ENCODE measurements at places on chromosomes 1 and 21. TPM values are rescaled to one million over a fixed set of nuclear protein-coding genes. Genes with fewer than 3 reads are reported as not detected.

Gene CFAP74
- not detected for total RNA-seq

Gene UBASH3A
- total RNA-seq = 6.4 TPM

Gene AZIN2
- 7.9 TPM for total RNA-seq

GRCh38 chr1:52403566-52404115, 582 bp downstream of the ORC1 start:
- no peak for DNase-seq
- peak overlapping the region; percentile 87 for H3K4me3 ChIP-seq
- H3K36me3 ChIP-seq = peaks cover 17% of the 10 kb centered on the region
- H3K4me1 ChIP-seq = peaks cover 22% of the 10 kb centered on the region

- no peaks in the 10 kb centered on the region for H3K4me1 ChIP-seq
- H3K4me3 ChIP-seq = no peak overlapping the region
- DNase-seq = no peak
- no peaks in the 10 kb centered on the region for H3K27me3 ChIP-seq
Observed at GRCh38 chr1:89527750-89528381, 3.2 kb downstream of the LRRC8B start.

GRCh38 chr1:9413071-9413876, 120.6 kb downstream of the SPSB1 start:
- no peaks in the 10 kb centered on the region for H3K27me3 ChIP-seq
- peaks cover 32% of the 10 kb centered on the region for H3K4me1 ChIP-seq
- peak overlapping the region; percentile 90 for H3K27ac ChIP-seq
- H3K4me3 ChIP-seq = peak overlapping the region; percentile 2
- H3K36me3 ChIP-seq = no peaks in the 10 kb centered on the region

GRCh38 chr1:66944330-66945274, 19.8 kb downstream of the MIER1 start:
- no peaks in the 10 kb centered on the region for H3K27me3 ChIP-seq
- peaks cover 11% of the 10 kb centered on the region for H3K36me3 ChIP-seq
- peaks cover 16% of the 10 kb centered on the region for H3K4me1 ChIP-seq
- H3K4me3 ChIP-seq = no peak overlapping the region
- DNase-seq = no peak

DNA sequence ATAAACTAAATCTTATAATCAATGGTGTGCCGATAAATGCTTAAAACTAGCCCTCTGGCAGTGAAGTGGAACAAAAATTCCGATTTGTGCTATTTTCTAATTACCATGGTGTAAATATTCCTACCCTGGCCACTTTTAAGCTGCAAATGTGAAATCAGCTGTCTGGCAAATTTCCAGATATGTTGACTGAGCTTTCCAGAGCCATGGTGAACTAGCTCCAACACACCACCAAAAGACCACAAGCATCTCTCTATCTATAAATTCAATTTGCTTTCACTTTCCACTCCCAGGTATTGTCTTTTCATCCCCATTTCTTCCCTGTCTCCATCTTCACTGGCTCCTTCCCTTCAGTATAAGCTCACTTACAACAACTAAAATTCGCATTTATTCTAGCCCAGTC, 152.3 kb upstream of the RGS18 start:
- H3K4me3 ChIP-seq = no peak overlapping the region
- no peaks in the 10 kb centered on the region for H3K27me3 ChIP-seq
- no peaks in the 10 kb centered on the region for H3K4me1 ChIP-seq
- no peaks in the 10 kb centered on the region for H3K36me3 ChIP-seq
- DNase-seq = no peak

- H3K4me3 ChIP-seq = no peak overlapping the region
- no peaks in the 10 kb centered on the region for H3K27me3 ChIP-seq
- DNase-seq = no peak
- H3K4me1 ChIP-seq = no peaks in the 10 kb centered on the region
Observed at GRCh38 chr1:75233302-75233929, 99.2 kb downstream of the LHX8 start.

- H3K36me3 ChIP-seq = no peaks in the 10 kb centered on the region
- no peaks in the 10 kb centered on the region for H3K4me1 ChIP-seq
- H3K4me3 ChIP-seq = no peak overlapping the region
- no peak overlapping the region for H3K27ac ChIP-seq
- no peak for DNase-seq
- H3K27me3 ChIP-seq = no peaks in the 10 kb centered on the region
Observed at GRCh38 chr21:45818904-45819285, 162.7 kb upstream of the COL6A1 start.

DNA sequence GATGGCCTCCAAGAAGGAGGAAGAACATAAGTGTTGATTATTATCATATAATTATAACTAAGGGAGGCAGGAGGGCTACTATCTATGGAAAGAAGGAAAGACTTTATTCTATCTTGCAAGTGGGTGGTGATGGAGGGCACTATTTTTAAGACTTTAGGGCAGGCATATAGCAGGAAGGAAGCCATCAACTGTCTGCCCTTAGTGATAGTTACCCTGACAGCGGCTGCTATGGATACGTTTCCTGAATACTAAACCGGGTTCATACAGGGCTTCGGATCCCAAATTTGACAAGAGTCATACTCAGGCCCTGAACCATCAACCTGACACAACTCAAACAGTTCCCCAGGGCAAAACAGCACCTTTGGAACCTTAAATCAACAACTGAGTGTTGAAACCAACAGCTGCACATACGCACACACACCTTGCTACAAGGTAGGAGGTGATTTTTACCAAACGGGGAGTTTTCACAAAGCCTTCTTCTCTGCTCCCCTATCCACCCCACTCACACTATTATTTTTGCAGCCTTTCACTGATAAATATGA, 397.2 kb downstream of the OMA1 start:
- no peak for DNase-seq
- no peaks in the 10 kb centered on the region for H3K4me1 ChIP-seq
- no peaks in the 10 kb centered on the region for H3K36me3 ChIP-seq
- no peak overlapping the region for H3K4me3 ChIP-seq
- no peaks in the 10 kb centered on the region for H3K27me3 ChIP-seq

DNA sequence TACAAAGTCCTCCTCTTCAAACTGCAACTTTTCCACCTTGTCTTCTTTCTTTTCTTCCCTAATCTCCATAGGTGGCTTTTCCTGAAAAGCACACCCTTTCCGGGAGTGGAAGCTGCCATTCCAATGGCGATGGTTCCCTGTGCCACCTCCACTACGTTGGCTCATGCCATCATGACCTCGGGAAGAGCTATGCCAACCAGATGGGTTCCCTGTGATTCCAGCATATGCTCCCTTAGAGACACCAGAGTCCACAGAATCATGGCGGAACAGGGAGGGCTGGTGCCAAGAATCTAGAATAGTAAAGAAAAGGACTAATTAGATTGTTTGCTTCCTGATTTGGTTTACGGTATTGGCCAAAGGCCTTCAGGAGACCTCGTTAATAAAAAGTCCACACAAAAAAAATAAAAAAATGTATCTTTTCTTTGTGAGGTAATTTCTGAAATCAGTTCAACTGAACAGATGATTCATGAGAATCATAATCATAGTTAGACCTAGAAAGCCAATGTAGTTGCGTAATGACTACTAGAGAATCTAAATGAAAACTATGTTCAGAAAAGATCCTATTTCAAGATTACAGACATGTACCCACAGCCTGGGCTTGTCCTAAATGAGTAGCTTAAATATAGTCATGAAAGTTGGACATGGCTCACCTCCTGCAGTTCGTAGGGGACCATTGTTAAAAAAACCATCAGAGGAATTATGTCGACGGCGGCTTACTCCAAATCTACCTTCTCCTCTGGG, 30.9 kb upstream of the CCDC17 start:
- peaks cover 6% of the 10 kb centered on the region for H3K36me3 ChIP-seq
- no peaks in the 10 kb centered on the region for H3K4me1 ChIP-seq
- H3K4me3 ChIP-seq = no peak overlapping the region
- no peaks in the 10 kb centered on the region for H3K27me3 ChIP-seq
- DNase-seq = no peak

All from vagina (tissue), 2 donors.